ENCODE measurements at places on chromosomes 2 and 18.

GRCh38 chr2:161570424-161571050 lies 53.7 kb upstream of the SLC4A10 start:
- no peak for DNase-seq

GRCh38 chr2:189248141-189248540 lies 68.6 kb upstream of the COL5A2 start:
- DNase-seq = no peak

DNA sequence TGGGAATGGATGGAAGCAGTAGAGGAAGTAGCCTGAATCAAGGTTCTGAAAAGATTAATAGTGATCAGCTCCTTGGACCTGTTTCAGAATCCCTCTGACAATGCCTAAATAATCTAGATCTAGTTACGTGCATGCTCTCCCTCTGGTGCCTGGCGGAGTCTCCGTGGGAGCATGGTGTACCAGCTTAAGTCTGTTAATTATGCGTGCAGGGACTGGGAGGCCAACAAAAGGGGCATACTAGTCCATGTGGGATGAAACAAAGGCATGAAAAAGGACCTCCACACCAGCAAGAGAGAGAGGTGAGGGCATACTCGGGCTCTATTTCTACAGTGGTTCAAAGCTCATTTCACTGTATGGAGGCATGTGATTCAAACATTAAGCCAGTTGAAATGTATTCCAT lies 200.3 kb downstream of the DPP4 start:
- no peak for DNase-seq

DNA sequence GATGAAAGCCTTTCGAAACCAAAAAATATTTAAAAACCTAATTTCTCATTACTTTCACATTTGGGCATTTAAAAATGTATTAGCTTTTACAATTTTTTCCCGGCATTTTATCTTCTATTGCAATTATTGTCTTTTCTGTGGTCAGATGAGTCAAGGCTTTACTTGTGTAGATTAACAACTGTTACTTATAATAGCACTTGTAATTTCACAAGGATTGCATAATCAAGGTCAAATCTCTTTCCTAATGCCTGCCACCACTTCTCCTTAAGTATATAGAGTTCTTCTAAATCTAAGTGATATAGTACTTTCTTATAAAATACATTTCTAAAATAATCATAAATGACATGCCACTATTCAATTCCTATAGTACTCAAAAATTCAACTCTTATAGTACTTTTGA lies 67.2 kb downstream of the SLC8A1 start:
- no peak for DNase-seq

DNA sequence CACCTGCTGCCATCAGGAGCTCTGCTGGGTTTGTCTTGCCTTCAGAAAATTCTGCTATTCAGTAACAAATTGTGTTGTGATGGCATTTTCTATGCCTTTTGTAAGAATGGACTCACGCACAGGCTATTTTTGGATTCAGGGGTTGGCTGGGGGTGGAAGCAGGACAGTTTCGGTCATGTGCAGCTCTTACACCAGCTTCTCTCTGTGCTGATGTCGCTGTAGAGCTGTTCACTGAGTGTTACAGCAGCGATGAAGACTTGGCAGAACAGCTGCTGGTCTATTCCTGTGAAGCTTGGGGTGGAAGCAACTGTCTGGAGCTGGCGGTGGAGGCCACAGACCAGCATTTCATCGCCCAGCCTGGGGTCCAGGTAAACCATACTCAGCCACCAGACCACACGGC lies 49.2 kb downstream of the TRPM8 start:
- no peak for DNase-seq

DNA sequence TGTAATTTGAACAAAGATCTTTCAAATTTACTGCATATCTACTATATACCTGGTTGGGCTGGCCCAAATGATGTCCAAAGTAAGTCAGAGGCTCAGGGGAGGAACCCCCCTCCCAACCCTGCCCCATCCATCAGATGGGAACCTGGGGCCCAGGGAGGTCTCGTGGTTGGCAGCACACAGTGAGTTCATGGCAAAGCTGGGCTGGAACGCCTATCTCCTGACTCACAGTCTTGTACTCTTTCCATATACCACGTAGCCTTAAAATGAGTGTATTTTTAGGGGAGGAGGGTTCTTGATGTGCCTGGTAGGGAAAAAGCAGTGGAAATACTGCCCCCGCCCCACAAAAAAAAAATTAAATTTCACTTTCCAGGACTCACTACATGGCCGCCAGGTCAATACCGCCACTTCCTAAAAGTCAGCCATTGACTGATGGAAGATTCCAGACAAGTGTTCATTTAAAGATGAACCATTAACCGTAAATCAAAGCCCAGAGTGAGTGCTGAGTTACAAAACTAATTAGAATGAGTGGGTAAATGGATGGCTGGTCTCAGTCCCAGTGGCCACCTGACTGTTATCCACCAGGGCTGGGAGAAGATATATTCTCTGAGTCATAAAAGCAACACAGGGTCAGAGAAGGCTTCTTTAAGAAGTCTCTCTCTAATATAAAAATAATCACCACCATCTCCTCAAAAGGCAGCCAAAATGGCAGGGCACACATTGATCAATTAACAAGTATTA lies 80.5 kb downstream of the ZBTB7C start:
- peak; percentile 32 for DNase-seq

- DNase-seq = no peak
These were observed 191.5 kb downstream of the ZFP36L2 start for GRCh38 chr2:43034921-43035320.

DNA sequence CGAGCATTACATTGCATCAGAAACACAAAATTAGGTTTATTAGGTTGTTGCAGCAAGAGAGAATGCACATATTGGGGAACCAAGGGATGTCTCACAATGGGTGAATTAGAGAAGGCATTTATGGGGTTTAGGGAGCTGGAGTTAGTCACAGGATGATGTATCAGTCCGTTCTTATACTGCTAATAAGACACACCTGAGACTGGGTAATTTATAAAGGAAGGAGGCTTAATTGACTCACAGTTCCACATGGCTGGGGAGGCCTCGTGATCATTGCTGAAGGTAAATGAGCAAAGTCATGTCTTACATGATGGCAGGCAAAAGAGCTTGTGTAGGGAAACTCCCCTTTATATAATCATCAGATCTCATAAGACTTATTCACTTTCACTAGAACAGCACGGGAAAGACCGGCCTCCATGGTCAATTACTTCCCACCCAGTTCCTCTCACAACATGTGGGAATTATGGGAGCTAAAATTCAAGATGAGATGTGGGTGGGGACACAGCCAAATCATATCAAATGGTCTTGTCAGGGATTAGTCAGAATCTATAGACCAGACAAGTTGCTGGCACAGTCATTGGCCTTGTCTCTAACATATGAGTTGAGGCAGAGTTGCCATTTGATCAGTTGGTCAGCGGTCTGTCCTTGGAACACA lies 61.9 kb upstream of the RBMS1 start:
- no peak for DNase-seq

Data from H54 (cell line).